ENCODE measurements at places on chromosomes 7 and 10.

GRCh38 chr7:67635271-67635670 lies 638.6 kb downstream of the TYW1 start:
- DNase-seq: no peak

DNA sequence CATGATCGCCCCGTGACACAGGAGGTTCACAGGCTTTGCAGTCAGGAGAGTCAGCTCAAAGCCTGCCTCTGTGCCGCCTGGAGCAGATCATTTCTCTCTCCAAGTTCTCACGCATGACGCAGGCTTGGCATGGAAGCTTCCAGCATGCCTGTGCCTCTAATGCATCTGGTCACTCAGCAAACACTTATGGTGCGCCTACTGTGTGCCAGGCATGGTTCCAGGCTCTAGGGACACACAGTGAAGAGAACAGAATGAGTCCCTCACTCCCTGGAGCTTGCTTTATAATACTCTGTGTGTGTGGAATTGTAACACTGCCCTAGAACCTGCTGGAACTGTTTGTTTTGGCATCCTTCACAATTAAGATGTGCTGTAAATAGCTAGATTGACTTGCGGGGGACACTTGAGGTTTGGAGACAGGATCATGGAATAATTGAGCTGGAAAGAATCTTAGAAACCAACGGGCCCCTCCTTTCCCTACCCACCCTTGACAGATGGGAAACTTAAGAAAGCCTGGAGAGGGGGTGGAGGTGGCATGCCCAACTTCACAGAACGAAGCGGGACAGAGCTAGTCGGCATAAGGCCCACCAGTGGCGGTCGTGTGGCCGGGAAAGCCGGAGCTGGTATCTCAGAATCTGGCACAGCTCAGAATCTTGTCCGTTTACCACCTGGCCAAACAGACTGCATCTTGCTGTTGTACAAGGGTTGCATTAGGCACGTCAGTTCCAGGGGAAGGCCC lies 4.6 kb upstream of the MYH16 start:
- DNase-seq: peak; percentile 27

GRCh38 chr10:104895981-104896380 lies 254.9 kb downstream of the SORCS3 start:
- no peak for DNase-seq

- no peak for DNase-seq
Observed at GRCh38 chr10:110867807-110868465, 3.8 kb upstream of the PDCD4 start.

DNA sequence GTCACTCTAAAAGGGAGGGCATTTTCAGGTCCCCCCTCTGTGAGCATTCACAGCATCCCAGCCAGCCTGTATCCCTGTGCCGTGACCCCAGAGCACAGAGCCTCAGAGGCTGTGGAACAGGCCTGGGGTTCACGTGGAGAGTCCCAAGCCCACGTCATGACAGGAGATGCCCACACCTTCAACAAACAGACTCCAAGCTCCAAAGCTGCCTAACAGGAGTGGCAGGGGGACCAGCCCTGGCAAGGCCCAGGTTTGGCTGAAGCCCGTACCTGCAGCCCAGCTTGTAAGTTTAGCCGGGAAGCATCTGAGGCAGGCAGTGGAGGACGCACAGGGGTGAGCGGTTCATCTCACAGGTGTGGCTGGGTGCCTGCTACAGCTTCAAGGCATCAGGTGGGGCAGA lies 33.5 kb downstream of the LHPP start:
- no peak for DNase-seq

DNA sequence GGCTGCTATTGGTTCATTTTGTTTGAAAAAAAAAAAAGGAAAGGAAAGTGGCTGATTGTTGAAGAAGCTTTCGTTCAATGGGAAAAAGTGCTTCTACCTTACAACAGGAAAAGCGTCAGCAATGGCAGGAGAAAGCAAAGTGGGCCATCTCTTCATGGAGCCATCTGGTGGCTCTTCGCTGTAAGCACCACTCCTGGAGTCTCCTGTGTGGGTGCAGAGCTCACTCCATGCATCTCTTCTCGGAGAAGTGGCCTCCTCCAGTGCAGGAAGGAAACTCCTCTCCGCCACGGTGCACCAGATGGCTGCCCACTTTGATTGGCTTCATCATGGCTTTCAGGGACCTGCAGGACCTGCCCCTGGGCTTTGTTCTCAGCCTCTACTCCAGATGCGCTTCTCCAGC lies 250.9 kb downstream of the PTEN start:
- DNase-seq: no peak

DNA sequence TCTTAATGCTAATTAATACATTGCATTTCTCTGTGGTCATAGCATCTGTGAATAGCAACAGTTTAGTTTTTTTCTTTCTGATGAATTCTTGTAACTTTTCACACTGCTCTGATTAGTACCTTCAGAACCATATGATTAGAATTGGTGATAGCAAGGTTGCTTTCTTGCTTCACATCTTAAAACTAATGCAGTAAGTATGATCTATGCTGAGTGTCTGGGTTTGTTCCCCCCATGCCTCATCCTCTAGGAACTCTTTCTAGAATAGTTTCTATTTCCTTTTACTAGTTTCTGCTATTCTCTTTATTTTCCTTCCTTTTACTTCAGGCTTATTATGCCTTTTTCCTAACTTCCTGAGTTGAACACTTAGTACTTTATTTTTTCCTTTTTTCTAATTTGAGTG lies 32.4 kb downstream of the TES start:
- no peak for DNase-seq

DNA sequence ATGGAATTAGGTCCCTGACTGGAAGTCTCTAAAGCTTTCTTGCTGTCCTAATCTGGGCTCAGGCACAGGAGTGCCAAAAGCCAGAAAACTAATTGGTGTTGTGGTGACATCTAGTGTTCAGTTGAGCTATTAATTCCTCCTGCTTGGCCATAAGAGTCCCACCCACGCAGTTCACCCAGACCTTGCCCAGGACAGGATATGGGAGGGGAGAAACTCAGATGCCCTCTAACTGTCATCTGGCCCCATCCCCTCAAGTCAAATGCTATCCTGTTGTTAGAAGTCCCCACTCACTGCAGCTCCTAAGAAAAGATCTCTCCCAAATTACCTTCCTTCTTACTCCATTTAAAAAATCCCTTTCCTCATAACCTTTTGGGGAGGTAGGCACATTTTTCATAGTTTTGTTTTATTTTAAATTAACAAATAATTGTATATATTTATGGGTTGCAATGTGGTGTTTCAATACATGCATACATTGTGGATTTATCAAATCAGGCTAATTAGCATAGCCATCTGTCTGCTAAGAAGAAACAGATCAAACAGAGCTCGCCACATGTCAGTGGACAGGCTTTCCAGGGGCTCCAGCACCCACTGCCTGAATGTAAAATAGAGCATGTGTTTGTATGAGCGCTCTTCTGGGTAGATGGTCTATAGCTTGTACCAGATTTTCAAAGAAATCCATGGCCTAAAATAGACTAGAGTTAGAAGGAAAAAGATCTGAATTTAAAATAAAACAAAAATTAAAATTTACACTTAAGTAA lies 84.0 kb downstream of the GSAP start:
- DNase-seq: peak; percentile 78

DNA sequence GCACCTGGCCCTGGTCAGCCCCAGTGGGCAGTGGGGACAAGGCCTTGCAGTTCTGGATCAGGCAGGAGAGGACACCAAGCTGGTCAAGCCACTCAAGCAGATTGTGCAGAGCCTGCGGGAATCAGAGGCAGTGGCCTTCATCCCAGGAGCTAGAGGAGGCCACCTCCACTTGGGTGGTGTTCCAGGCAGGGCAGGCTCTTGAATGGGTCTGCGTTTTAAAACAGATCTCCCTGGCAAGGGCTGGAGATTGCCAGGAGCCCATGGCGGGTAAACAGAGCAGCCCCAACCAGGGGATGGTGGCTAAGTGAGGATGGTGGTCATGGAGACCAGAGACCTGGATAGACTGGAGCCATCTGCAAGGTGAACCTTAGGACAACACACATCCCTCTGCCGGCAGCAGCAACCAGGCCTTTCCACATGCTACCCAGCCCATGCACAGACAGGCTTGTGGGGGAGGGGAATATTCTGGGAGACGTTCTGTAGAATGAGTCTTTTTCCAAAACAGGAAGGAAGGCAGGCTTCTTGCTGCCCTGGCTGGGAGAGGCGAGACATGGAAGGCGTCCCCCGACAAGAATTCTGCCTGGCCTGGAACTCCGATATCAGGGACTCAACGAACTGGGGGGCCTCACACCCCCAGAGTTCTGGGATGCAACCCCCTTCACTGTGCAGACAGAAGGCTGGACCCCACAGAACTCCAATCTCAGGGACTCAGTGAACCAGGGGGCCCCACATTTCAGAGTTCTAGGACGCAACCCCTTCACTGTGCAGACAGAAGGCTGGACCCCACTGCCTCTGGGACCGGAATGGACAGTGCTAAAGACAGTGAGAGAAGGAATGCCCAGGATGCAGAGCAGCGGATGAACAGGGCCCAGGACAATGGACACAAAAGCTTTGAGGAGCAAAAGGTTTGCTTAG lies 264.8 kb downstream of the PTPRN2 start:
- DNase-seq: no peak

DNA sequence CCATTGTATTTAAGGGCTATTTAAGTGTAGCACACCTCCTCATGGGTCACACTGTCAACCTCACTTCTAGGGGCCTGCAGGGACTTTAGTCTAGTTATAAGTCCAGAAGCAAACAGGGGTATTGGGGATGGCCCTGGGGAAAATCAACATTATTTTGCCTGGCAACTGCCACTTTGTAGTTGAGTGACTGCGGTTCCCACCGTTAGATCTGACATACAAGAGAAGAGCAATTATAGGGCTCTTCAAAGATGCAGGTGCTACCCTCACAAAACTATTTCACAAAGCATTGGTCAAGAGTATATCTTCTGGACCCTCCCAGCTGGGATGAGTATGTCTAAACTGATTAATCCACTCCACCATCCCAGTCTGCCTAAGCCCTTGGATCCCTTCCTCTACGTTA lies 133.0 kb upstream of the PCBD1 start:
- DNase-seq: no peak

DNA sequence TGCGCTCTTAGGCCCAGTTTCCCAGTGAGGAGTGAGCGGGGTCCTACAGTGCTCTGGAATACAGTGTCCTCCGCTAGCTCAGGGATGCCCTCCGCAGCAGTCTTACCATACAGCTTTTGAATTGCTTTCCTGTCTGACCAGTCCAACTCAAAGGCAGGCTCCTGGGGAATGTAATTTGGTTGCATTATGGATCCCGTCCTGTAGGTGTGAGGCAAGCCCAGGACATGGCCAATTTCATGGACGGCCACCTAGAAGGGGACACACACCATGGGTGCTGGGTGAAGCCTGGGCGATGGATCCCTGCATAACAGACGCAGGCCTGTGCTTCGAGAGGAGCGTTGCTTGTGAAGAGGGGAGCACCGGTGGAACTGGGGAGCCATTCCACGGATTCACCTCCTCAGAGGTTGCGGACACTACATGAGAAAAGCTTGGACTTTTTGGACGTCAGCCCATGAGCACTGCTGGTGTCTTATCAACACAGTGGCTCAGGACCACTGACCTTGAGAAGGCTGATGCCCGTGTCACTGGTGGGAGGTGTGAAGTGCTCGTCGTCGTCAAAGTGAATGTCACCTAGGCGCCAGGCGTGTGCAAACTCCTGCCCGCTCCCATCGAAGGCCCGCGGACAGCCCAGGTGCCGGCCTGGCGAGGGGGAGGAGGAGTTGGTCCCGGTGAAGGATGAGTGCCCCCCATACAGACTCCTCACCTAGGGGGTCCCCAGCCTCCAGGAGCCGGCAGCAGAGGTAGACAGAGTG lies 3.3 kb downstream of the MMP21 start:
- DNase-seq: no peak

- DNase-seq: no peak
Observed at GRCh38 chr10:103758294-103758681, 97.1 kb downstream of the SH3PXD2A start.

GRCh38 chr7:71165708-71166107 lies 33.8 kb downstream of the GALNT17 start:
- DNase-seq: no peak

DNA sequence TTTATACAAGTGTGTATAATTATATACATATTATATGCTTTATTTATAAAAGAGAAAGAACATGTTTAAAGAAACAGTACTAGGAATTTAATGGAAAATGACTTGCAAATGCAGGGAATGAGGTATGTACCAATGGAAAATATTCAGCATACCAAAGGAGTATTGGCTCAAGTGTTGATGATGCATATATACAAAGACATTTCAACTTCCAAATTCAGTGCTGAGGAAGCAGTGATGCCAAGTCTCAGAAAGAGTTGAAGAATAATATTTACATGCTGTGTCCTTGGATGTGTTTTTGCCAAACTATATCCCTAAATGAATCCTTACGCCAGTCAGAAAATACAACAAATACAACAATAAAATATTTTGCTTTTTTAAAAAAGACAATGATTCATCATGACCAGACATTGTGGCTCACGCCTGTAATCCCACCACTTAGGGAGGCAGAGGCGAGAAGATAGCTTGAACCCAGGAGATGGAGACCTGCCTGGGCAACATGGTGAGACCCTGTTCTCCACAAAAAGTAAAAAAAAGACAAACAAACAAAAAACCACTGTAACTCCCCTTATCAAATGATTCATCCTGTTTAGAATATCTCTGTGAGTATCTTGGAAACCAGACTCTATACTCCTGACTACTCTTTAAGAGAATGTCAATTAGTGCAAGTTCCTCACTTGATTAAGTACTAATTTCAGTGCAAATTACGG lies 157.2 kb downstream of the CHRM2 start:
- DNase-seq: peak; percentile 97

GRCh38 chr7:94698275-94698674 lies 42.3 kb upstream of the SGCE start:
- peak; percentile 69 for DNase-seq

- no peak for DNase-seq
Observed at GRCh38 chr7:23687011-23687410, 7.0 kb downstream of the FAM221A start.

DNA sequence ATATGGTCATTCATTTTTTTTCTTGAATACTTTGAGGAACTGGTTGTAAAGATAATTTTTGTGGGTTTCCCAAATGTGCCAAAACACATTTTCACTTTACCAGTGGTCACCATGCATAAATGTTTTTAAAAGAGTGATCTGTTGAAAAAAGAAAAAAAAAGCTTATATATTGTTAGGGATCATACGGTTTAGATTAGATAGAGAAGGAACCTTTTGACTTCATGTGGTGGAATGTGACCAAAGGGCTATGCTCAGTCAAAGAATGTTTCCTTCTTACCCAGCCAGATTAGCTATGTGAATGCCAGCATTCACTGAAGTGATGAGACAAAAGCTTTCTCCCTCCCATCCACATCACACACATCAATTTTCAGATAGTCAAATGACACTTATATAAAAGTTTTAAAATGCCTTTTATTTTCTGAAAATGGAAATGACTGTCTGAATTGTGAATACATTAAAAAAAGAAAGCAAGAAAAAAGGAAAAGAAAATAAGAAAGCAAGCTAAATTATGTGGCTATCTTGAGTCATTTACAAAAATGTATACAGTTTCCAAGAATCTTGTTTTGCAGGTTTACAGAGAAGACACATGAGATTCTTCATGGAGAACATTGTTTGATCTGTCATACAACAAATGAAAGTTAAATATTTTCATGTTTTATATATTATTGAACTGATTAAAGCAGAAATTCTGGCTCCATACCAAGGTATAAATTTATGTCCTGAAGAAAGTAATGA lies 8.6 kb upstream of the CPED1 start:
- DNase-seq: peak; percentile 48

- no peak for DNase-seq
Observed at GRCh38 chr10:122974543-122975064, 5.6 kb upstream of the PSTK start.
